Endothelial cell (in vitro differentiated cells): ENCODE measurements at places on chromosomes 5 and 9.

GRCh38 chr5:60992871-60993270 is 47.9 kb downstream of the NDUFAF2 start:
- no peak for DNase-seq

- no peak for DNase-seq
Measured at GRCh38 chr9:124639637-124640036, 131.5 kb downstream of the NR6A1 start.

DNA sequence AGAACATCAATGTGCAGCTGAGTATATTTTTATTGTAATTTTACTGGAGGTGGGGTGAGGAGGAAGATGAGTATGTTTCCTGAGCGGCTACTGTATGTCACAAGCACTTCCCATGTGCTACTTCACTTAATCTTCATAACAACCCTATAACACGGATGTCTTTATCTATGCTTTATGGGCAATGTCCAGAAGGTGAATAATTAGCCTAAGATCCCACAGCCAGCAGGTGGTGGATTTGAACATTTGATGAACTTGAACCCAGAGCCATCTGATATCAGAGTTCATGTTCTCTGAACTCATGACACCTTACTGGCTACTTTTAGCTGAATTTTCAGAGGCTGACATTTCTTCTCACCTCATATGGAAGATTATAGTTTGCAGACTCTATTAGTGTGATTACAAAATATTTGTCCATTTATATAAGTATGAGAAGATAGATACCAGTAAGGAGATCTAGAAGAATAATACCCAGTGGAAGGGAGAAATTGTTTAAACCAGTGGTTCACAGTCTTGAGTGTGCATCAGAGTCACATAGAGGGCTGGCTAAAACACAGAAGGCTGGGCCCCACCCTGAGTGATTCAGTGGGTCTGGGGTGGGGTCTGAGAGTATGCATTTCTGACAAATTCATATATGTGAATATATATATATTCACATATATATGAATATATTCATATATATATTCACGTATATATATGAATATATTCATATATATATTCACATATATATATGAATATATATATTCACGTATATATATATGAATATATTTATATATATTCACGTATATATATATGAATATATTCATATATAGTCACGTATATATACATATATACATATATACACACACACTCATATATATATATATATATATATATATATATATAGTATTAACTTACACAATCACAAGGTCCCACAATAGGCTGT is 164.4 kb upstream of the NR3C1 start:
- no peak for DNase-seq

DNA sequence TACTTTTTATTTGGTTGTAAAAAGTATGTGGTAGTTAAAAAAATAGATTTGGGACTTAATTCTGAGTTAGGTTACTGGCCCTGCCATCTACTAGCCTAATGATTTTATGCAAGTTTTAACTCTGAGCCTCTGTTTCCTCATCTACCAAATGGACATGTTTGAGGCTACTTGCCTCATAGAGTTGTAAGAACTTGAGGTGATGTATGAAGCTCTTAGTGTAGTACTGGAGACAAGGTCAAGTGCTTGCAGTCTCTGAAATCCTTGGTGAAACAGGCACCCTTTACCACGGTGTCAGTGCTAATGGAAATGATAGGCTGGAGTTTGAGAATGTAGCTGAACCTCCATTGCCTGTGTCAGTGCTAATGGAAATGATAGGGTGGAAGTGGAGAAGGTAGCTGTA is 15.3 kb downstream of the GPR107 start:
- DNase-seq = no peak

DNA sequence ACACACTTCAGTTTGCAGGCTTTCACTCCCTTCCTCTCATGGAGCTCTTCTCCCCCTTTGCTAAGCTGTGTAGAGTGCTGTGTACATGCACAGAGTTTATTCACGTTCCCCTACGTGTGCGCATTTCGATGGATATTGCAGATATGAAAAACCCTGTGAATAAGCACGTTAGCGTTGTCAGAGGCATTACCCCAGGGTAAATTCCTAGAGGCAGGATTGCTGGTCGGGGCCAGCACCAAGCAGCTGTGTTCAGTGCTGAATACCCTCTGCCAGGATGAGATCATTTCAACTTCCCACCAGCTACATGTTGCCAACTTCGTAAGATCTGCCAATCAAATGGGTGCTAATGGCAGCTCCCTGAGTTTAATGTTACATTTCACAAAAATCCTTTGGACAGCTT is 172.3 kb upstream of the PPP1R26 start:
- no peak for DNase-seq

- no peak for DNase-seq
Measured at GRCh38 chr5:68007451-68007850, 208.1 kb upstream of the PIK3R1 start.

GRCh38 chr5:169440107-169440705 is 139.3 kb upstream of the SLIT3 start:
- no peak for DNase-seq

- no peak for DNase-seq
Measured at GRCh38 chr9:19087106-19088000, 15.4 kb downstream of the HAUS6 start.

- DNase-seq = no peak
Measured at GRCh38 chr5:81533629-81534405, 139.9 kb upstream of the ACOT12 start.

DNA sequence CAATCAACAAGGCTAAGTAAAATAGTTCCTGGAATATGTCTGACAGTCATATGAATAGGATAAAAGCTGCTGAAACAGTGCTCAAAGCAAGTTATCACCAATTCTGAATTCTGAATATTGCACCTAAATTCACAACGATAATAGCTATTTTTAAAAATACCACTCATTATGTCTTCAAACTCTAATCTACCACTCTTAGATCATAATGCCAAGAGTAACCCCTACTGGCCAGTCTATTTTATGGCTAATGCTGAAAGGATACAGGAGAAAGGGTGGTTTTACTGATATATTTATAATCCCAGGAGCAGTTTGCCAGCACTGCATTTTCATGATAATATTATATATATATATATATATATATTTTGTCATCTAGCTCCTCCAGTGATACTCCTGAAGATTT is 232.8 kb downstream of the PDE4D start:
- DNase-seq = no peak

DNA sequence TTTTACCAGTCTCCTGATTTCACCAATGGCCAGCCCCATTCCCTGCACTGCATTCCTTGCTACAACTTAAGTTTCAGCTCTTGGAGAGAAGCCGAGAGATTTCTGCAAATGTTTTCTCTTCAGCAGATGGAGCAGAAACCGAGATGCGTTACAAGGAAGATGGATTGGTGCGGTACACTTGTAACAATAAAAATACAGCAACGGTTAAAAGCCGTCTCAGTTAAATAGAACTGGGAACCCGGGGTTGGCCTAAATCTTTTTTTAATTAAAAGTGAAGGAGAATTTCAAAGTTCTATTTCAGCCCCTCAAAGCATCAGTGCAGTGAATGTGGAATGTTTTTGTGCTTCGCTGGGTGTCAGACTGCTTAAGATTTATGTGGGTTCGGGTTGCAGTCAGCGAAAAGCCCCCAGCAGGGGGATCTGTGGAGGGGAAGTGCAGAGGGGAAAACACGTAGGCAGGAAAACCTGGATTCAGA is 19.8 kb downstream of the BRINP1 start:
- peak; percentile 47 for DNase-seq

DNA sequence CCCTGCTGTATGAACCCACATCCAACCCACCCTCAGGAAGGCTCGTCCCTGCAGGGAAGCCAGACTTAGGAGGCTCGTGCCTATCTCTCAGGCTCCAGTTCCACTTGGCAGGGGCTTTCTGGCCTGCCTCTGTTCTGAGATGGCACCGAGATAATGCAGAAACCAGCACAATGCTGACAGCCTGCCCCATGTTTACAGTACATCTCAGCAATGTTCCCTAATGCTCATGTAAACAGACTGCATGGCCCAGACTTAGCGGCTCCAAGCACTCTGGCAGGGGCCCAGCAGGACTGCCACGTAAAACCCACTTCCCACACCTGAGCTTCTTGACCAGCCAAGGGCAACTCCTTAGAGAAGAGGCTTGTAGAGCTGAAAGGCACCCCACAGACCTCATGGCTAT is 499.5 kb upstream of the BRINP1 start:
- DNase-seq = no peak

GRCh38 chr5:126450346-126450745 is 27.1 kb downstream of the GRAMD2B start:
- no peak for DNase-seq

DNA sequence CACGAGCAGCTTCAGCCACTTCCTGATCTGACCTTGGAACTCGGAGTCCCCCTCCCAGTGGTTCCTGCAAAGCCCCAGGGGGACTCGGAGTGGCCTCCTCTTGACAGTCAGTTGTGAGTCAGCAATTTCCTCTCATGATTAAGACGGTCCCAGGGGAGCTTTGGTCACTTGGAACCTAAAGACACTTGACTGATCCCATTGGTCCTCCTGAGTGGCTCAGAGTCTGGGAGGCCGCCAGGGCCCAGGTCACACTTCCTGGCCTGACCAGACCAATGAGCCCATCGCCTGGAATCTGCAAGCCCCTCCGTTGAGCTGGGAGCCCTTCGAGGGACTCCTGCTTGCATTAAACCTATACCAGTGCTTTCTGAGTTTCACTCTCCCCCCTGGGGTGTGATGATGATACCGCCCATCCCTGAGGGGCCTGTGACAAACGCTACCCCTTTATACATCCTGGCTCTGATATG is 29.1 kb downstream of the TSPAN17 start:
- DNase-seq = no peak

GRCh38 chr5:177557796-177558195 is 3.4 kb upstream of the FAM193B start:
- no peak for DNase-seq

GRCh38 chr5:167633114-167633513 is 658.3 kb upstream of the WWC1 start:
- no peak for DNase-seq

DNA sequence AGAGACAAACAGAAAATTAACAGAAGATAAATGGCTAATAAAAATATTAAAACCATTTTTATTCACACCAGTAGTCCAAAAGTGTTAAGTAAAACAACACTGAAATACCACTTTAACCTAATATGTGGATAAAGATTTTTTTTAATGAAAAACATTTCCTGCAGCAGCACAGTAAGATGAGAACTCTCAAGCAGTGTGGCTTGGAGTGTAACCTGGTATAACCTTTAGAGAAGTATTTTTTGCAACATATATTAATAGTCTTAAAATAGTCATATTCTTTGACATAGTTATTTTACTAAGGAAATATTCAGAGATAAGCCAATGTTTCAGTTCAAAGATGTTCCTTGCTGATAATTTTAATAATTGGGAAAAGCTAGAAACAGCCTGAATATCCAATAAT is 644.4 kb downstream of the PDE4D start:
- DNase-seq = no peak

DNA sequence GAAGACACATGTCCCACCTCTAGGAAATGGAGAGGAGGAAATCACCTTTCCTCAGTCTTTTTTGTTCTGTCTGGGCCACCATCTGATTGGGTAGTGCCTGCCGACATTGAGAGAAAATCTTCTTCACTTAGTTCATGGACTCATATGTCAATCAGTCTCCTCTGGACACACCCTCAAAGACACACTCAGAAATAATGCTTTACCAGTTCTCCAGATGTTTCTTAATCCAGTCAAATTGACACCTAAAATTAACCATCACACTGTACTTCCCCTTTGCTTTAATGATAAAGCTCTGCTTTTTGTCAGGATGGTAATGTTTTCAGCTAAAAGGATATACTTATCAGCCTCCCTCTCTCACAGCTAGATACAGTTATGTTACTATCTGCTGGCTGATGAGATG is 267.3 kb downstream of the CD180 start:
- no peak for DNase-seq

GRCh38 chr9:21969011-21969940 is 24.9 kb downstream of the CDKN2A start:
- no peak for DNase-seq

DNA sequence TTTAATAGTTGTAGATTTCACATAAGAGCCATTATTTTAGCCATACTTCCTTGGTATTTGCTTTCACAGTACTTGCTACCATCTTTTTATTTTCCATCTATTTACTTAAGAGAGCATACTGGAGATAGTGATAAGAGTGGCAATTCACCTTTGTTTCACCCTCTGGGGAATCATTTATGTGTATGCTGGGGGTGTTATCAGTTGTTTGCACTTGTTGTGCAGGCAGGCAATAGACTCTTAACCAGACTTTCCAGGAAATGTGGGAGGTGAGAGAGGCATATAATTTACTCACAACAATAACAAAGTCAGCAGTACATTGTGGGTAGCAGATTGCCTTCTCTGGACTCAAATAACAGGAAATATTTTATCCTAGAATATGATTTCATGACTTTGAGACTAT is 1018.3 kb downstream of the CDH12 start:
- no peak for DNase-seq

DNA sequence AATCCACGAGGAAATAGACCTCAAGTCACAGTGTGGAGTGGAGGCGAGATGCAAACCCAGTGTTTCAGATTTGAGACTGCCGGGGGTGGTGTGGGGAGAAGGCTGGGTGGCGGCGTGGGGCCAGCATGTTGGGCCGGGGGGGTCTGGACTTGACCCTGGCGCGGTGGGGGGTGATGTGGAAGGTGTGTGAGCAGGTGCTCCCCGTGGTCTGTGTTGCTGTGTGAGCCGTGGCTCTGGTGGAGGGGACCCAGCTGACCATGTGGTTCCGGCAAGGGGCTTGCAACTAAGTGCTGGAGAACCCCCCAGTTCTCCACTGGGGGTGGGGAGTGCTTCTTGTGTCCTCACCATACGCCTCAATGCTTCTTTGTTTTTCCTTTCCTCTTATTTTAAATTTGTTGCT is 25.8 kb downstream of the PRRC2B start:
- no peak for DNase-seq

- DNase-seq = no peak
Measured at GRCh38 chr5:23730023-23730422, 222.6 kb downstream of the PRDM9 start.
